ENCODE measurements at places on chromosomes 2 and 18.

DNA sequence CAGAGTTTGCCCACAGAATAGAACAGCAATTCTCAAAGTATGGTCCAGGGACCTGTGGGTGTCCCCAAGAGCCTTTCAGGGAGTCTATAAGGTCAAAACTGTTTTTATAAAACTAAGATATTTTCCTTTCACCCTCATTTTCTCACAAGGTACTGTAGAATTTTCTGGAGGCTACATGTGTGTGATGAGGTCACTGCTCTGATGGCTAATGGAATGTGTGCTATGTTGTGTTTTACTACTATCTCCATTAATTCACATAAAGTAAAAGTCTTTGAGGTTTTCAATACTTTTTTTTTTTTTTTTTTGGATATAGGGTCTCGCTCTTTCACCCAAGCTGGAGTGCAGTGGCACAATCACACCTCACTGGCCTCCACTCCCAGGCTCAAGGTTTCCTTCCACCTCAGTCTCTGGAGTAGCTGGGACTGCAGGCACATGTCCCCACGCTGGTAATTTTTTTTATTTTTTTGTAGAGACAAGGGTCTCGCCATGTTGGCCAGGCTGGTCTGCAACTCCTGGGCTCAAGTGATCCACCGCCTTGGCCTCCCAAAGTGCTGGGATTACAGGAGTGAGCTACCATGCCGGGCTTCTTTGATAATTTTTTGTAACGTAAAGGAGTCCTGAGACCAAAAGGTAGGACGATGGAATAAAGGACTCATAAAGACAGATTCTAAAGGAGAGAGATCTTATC lies 1.8 kb downstream of the TRABD2A start:
- DNase-seq = no peak

DNA sequence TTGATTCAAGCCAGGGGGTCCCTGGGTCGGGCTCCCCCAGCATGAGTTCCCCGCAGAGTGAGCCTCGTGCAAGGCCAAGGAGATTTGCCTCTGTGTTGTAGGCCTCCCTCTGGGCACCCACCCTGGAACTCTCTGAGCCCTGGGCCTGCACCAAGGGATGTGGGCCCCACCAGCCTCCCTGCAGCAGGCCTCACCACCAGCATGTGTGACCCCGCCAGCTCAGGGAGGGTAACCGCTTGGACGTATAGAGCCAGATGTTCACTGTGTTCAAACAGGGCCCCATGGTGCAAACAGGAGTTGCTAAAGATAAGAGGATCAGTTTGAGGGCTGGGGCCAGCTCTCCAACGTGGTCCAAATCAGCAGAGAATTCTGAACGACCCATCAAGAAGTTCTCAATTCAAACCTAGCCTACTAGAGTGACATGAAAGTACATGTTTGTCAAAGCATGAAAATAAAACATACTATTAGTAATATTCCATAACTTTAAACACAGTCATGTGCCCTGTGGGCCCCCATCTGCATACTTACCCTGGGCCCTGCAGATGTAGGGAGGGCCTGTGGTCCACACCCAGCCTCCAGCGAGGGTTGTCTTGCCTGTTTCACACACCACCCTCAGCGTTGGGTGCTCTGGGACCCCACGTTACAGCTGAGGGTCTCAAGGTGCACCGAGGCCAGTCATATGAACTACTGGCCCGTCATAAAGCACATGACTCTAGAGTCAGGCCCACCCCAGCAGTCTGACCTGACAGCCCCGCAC lies 5.5 kb upstream of the TUBB6 start:
- DNase-seq = no peak

DNA sequence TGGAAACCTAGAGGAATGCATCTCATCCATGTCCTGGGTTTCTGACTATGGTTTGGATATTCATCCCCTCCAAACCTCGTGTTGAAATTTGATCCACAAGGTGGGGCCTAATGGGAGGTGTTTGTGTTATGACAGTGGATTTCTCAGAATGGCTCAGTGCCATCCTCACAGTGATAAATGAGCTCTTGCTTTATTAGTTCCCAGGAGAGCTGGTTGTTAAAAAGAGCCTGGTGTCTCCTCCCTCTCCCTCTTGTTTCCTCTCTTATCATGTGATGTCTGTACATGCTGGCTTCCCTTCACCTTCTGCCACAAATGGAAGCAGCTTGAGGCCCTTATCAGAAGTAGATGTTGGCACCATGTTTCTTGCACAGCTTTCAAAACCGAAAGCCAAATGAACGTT lies 424.3 kb downstream of the DCC start:
- DNase-seq = no peak

DNA sequence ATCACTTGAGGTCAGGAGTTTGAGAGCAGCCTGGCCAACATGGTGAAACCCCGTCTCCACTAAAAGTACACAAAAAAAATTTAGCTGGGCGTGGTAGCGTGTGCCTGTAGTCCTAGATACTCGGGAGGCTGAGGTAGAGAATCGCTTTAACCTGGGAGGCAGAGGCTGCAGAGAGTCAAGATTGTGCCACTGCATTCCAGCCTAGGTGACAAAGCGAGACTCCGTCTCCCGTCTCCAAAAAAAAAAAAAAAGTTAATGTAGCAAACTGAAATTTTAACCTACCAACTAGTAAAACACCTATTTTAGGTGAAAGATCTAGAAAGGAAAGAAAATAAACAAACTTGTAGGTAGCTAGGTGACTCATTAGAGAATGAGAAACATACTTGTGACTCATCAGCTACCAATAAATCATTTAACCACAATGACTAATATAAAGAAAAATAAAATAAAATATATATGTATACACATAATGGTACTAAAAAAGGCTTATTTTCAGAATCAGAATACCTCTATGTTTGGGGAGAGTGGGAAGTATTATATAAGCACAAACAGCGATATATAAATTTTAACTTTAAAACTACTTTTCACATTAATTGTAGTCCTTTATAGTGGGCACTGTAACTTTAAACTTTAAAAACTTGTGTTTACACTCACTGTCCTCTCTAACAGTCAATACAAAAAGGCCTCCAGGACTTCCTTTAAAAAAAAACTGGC lies 36.6 kb downstream of the DARS1 start:
- no peak for DNase-seq

Data from substantia nigra (tissue), 51 donors.